ENCODE measurements at places on chromosomes 12 and 14.

- DNase-seq = no peak
These were observed 43.9 kb upstream of the NUDT4 start for GRCh38 chr12:93333828-93334227.

DNA sequence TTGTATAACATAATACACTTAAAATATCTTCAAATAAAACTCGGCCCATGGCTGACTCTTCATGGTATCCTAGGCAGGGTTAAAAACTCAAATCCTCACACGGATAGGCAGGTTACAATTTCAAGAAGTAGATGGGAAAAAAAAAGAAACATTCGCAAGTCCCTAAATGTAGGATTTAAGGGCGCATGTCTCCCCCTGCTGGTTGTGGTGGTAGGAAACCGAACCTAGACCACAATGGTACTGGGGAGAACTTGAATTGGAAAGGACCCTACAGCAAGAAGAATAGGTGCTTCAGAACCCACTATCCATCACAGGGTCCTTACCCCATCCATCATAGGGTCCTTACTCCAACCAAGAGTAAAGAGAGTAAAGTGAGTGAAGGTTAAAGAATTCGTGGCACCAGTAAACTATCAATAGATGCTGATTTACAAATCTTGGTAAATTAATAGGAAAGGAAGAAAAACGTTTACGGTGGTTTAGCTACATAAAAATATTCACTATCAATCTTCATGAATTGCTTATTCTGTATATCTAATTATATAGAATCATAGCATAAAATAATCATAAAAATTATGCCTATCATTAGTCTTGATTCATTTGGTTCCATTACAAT is 3.3 kb upstream of the CIPC start:
- DNase-seq = peak; percentile 72

DNA sequence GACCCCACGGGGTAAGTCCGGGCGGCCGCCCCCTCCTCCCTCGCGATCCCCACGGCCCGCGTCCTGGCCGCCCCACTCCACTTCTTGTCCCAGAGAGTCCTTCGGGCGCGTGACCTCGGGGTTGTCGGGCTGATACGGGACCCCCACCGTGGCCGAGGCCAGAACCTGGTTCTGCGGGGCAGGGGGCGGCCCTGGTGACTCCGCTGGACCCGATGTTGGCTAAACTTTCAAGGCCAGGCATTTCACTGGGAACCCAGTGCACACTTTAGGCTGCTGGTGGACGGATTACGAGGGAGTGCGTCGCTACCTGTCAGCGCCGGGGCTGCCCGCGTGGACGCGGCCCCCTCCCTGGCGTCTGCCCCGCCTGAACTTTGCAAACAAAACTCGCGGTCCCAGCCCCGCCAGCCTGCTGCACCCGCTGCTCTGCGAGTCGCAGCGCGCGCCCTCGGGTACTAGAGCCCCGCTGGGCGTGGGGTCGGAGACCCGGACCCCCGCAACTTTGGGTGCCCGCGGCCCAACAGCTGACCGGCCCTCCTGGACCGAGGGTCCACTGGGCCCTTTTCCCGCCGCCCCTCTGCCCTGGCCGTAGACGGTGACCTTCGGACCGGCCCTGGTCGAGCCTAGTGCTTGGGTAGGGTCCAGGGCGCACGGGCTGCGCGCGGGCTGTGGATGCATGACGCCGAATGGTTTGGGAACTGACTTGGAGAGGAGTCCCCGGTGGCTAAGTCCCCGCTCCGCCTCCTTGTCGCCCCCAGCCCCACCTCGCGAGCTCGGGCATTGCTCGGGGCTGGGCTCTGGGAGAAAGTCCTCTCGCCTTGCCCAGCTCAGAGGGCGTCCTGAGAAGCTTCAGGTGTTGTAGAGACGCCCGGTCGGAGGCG is 624 bp downstream of the RIN3 start:
- DNase-seq = no peak

DNA sequence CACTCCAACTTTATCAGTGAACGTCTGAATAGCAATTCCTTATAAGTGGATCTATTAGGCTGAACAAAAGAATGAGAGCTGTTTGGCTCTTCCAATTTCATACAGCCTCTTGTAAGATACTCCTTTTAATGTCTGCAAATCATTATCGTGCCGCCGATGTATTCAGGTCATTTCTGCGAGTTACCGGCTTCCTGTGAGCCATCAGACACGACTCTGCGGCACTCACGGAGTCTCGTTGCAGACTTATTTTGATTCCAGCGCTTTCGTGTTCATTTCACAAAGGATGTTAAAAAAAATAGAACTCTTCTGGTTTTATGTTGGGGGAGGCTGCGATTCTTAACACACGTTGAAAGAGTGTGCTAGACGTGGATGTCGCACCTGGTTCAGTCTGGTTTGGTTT is 106.6 kb downstream of the GLT1D1 start:
- no peak for DNase-seq

GRCh38 chr12:52360663-52361271 is 6.5 kb downstream of the KRT85 start:
- no peak for DNase-seq

- no peak for DNase-seq
These were observed 129.6 kb downstream of the SNAPC1 start for GRCh38 chr14:61891810-61892209.

GRCh38 chr14:96056509-96057422 is 17.6 kb downstream of the C14orf132 start:
- DNase-seq = no peak

DNA sequence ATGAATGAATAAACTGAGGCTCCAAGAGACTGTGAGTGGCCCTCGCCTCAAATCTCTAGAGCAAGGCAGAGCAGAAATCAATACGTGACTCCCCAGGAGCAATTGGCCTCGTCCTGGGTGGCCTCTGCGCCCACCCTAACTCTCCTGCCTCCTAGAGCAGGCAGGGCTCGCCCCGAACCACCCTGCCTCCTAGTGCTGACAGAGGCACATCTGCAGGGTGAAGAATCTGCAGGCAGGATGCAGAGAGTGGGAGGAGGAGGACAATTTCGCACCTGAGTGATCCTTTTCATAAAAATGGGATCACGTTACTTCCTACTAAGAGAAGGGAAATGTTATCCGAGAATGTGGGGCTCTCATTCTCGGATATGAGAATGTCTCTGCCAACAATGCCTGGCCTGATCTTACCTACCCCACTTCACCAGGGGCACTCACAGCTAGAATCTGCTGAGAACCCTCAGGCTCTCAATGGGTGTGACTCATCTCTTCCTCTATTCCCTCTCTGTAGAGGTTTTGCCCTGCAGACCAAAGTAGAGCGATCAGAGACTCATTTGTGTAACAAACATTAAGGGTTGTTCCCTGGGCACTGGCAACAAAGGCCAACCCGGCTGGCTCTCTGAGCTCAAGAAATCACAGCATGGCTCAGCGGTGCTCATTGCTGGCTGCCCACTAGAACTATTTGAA is 61.7 kb upstream of the BCL2L14 start:
- peak; percentile 30 for DNase-seq

- DNase-seq = peak; percentile 36
These were observed 1.2 kb upstream of the AMIGO2 start for GRCh38 chr12:47080725-47081502.

DNA sequence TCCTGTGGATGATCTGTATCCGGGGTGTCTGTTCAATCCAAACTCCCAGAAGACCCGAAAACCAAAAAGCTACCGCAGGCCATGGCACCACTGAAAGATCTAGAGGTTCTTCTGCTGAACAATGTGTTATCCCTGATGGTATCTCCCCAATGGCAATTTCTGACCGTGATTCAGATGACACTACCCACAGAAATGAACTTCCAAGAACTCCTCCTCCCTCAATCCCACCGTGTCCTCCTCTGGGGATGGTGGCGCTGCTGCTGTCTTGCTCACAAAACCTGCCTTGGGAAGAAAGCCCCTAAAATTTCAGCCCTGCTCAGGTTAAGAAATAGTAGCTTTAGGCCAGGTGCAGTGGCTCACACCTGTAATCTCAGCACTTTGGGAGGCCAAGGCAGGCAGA is 7.8 kb downstream of the CRACR2A start:
- DNase-seq = no peak

DNA sequence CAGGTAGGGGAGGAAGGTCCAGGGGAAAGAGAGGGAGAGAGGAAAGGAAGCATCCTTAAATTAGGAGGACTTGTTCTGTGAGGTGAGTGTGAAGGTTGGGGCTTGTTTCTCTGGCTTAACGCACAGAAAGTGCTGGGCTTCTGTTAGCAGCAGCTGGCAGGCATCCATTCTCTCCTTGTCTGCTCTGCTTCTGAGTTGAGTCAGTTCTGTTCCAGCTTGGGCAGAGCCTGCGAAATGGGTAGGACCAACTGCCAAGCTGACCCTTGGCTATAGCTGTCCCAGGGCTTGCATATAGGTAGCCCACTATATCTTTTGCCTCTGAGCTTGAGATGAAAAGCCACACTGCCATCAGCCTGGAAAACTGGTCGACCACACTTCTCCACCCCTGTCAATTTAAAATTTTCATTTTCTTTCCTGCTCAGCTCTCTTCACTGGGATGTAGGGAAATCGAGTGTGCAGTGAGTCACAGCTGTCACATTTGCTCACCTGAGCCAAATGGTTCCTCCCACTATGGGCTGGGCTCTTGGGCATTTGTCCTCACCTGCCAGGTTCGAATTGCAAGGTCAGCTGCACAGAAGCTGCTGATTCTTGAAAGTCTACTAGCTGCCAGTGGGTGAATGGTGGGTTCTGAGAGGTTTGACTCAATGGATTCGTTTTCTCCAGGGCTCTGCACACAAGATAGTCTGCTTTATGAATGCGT is 256.4 kb upstream of the PWP1 start:
- no peak for DNase-seq

DNA sequence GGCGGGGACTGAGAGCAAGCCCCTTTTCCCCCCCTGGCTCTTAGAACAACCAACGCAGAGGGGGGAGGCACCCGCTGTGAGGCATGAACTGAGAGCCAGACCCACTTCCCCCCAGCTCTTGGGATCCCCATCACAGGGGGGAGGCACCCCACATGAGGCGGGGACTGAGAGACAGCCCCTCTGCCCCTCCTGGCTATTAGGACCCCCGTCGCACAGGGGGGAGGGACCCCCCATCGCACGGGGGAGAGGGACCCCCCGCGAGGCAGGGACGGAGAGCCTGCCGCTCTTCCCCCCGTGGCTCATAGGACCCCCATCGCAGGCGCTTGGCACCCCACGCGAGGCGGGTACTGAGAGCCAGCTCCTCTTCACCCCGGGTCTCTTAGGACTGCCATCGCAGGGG is 195.8 kb upstream of the PZP start:
- no peak for DNase-seq

GRCh38 chr14:90641168-90641567 is 175.1 kb downstream of the TTC7B start:
- no peak for DNase-seq

GRCh38 chr12:40103043-40103442 is 2.8 kb downstream of the SLC2A13 start:
- no peak for DNase-seq

All from kidney capillary endothelial cell (primary cell).